ENCODE measurements at places on chromosomes 7 and 10. TPM values are rescaled to one million over a fixed set of nuclear protein-coding genes. Genes with fewer than 3 reads are reported as not detected.

GRCh38 chr10:106795619-106796018, 368.9 kb downstream of the SORCS1 start:
- no peak for DNase-seq

The PDE1C gene
- polyA plus RNA-seq, result 19.6 TPM

The EN2 gene
- polyA plus RNA-seq, result not detected

- no peak for DNase-seq
These were observed 72.3 kb downstream of the FAS start for GRCh38 chr10:89062861-89063260.

- DNase-seq, result no peak
These were observed 132.6 kb upstream of the ZEB1 start for GRCh38 chr10:31186225-31187000.

DNA sequence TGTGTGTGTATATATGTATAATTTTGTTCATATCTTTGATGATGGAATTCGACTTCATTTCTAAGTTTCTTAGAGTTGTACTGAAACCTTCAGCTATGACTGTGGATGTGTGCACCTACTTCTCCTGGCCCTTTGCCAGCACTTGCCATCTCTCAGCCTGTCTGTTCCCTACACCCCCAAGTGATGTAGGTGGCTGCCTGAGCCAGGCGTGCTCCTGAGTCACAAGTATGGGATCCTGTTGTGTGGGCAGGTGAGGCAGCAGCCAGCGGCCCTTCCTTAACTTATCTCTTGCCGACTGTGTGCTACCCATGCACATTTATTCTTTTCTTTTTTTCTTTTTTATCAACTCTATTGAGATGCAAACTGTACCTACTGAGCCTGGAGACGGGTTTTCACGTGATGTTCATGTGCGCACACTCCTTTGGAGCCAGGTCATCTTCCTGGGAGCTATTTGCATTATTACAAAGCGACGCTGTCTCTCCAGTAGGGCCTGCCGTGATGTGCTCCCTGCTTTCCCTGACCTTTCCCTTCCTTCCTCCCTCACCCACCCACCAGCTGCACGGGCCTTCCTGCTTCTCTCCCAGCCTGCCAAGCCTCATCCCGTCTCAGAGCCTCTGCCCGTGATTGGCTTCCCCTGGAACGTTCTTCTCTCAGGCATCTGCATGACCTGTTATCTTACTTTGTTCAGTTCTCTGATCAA, 31.3 kb upstream of the GALNT11 start:
- DNase-seq, result no peak
